ENCODE measurements at places on chromosomes 16 and 17. TPM values are rescaled to one million over a fixed set of nuclear protein-coding genes. Genes with fewer than 3 reads are reported as not detected.

DNA sequence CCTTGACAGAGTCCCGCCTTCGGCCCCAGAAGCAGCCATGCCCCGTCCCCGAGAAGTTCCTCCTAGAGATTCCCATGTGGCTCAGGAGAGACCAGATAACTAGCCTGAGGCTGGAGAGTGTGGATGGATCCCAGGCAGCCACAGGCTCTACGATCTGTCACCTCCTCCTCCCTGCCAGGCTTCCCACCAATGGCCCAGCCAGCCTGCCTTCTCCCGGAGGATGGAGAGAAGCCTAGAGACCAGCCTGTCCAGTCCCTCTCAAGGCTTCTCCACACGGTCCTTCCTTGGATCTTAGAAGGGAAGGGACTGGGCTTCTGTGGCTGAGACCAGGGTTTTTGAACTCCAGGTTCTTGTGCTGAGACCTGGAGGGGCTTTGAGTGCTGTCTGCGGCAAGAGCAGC lies 1.6 kb upstream of the SMTNL2 start:
- no peak for ATAC-seq

RNF222 gene
- 10.8 TPM for total RNA-seq

- no peak for ATAC-seq
Measured at GRCh38 chr17:31415004-31415454, 23.6 kb downstream of the RAB11FIP4 start.

PIGW gene
- total RNA-seq: 14.3 TPM

- ATAC-seq: no peak
Measured at GRCh38 chr17:16273499-16273898, 56.5 kb downstream of the PIGL start.

DNA sequence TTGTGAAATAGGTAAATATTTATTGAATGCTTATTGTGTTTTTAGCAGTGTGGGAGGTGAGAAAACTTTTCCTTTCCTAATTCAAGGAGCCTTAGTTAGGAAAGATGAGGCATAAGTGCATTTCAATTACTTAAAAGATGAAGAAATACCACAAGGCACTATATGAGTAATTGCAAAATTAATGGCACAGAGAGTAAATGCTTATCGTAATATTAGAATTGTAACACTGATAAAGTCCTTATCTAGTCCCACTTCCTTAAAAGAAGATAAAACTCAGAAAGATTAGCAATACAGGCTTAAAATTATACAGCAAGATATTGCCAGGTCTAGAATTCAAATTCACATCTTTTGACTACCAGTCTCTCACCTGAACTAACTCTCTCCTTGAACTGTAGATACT lies 232.6 kb upstream of the TBX2 start:
- no peak for ATAC-seq

GRCh38 chr17:14759325-14759724 lies 458.4 kb downstream of the HS3ST3B1 start:
- no peak for ATAC-seq
